ENCODE measurements at places on chromosomes 11 and 22.
A peak's percentile ranks its signal among the peaks of the same experiment; 100 is the strongest.

- DNase-seq: no peak
These were observed 351 bp upstream of the AKIP1 start for GRCh38 chr11:8910649-8911026.

DNA sequence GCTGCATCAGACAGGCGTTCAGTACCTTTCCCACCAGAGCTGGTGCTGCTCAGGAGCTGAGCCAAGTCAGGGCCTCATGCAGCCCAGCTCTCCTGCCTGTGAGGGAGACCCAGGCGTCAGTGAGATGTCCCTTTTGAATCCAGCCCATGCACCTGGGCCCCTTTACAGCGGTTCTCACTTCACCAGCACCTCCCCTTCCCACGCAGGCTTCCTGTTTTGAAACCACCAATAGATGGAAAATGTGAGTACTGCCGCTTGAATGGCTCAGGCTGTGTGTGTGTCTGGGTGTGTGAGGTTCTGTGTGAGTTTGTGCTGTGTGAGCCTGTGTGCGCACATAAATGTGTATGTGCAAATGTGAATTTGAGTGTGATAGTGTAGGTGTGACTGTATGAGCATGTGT, 88.4 kb downstream of the UBASH3B start:
- DNase-seq: peak; percentile 79

DNA sequence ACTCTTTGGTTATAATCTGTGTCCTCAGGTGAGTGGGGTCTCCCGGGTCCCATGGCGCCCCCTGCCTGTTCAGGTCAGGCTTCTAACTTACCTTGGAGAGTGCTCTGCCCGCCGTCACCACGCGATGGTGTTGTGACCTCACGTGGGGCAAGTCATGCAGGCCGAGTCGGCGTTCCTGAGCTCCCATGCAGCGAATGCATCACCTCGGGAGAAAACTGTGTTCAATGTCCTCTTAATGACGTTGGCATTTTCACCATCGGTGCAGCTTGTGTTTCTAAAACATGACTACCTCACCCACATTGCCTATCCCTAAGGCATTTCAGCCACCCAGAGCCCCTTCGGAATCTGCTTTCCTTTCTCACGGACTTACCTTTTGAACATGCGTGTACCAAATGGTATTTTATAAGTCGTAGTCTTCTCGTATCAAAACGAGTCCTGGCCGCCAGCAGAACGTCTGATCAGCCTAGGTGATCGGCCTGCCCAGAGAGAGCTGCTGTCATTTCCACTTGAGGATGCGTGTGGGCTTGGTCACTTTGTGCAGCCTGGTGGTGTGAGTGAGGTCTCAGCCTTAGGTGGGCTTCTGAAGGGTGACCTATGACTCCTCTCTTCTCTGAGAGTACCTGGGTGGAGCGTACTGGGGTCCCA, 64.8 kb downstream of the TBC1D22A start:
- no peak for DNase-seq

GRCh38 chr22:39242595-39243438, 2.0 kb downstream of the PDGFB start:
- DNase-seq: no peak

- DNase-seq: no peak
These were observed 2.4 kb upstream of the MFNG start for GRCh38 chr22:37488337-37489135.

All from suppressor macrophage (primary cell).